ENCODE measurements at places on chromosomes 3 and 15. TPM values are rescaled to one million over a fixed set of nuclear protein-coding genes. Genes with fewer than 3 reads are reported as not detected.

DNA sequence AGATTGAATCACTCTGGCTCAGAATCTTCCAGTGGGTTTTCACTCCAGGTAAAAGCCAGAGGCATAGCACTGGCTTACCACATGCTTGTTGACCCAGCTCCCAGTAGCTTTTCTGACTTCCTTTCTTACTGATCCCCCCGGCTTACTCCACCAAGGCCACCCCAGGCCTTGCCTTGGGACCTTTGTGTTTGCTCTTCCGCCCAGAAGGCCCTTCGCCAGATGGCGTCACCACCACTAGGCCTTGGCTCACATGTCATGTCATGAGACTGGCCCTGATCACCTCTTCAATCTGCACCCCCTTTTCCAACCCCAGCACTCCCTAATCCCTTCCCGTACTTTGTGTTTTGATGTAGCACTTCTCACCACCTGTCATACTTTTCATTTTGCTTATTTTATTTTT, 98.5 kb upstream of the UMPS start:
- DNase-seq: no peak

GRCh38 chr3:171415070-171415469, 45.1 kb downstream of the TNIK start:
- no peak for DNase-seq

The SYNPR gene
- total RNA-seq: not detected

The SPRED1 gene
- 0.29 TPM for total RNA-seq

The FNDC3B gene
- 15.3 TPM for total RNA-seq

The ADAMTS9 gene
- total RNA-seq: not detected
